ENCODE measurements at places on chromosomes 3 and 15. TPM values are rescaled to one million over a fixed set of nuclear protein-coding genes. Genes with fewer than 3 reads are reported as not detected.

Gene CCDC191
- total RNA-seq = 11.0 TPM

DNA sequence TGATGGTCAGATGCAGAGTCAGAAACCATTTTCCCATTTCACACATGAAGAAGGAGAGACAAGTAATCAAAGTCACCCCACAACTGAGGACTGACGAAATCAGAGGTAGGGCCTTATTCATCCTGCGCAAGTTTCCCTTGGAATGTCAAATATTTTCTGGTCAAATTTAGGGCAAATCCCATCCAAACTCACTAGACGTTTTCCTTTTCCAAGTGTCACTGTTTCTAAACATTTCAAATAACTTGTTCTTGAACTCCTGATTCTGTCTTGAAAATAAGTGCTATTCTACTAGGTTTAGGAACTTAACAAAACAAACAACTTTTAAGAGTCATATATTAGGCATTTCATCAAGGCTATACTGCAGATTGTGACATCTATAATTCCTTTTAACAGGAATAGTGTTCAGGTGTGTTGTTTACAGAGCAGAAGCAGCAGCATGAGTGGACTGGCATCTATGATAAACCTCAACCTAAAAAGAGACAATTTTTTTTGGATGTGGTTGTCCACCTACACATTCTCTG is 40.7 kb downstream of the SUMF1 start:
- peak; percentile 73 for DNase-seq

GRCh38 chr15:81813215-81813614 is 232.6 kb downstream of the MEX3B start:
- DNase-seq = no peak

DNA sequence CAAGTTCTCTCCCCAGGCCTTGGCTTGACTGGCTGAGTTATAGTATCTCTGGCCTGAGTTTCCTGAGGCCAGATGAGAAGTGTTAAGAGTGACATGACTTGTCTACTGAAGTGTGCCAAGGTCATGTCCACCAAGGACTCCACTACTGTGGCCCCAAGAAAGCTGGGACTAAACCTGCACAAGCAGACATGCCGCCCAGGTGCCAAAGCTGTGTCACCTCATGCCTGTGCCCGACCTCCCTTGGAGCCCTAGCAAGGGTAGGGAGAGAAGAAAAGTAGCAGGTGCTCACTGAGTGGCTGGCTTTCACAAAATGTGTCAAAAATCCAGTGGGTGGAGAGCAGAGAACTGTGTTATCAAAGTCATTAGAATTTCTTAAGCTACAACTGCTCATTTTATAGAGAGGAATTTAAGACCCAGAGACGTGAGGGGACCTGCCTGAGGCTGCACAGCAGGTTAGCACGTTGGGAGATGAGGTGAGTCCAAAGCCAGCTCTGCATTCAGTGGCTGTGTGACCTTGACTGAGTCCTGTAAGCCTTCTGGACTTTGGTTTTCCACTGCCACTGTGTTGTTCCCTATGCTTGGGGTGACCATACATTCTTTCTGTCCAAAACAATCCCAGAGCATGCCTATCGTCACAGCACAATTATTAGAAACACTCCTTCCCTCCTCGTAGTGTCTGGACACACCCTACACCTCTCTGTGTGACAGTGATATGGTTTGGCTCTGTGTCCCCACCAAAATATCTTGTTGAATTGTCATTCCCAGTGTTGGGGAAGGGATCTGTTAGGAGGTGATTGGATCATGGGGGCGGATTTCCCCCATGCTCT is 5.0 kb upstream of the LYSMD4 start:
- no peak for DNase-seq

DNA sequence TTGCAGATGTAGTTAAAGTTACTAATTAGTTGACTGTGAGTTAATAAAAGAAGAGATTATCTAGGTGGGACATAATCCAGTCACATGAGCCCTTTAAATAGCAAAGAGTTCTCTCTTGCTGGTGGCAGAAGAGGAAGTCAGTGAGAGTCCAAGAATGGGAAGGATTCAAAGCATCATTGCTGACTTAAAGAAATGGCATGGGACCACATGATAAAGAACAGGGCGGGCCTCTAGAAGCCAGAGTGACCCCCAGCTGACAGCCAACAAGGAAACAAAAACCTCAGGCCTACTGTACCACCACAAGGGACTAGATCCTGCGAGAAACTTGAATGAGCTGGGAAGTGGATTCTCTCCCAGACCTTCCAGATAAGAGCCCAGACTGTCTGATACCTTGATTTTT is 447.2 kb upstream of the CCDC54 start:
- DNase-seq = no peak

DNA sequence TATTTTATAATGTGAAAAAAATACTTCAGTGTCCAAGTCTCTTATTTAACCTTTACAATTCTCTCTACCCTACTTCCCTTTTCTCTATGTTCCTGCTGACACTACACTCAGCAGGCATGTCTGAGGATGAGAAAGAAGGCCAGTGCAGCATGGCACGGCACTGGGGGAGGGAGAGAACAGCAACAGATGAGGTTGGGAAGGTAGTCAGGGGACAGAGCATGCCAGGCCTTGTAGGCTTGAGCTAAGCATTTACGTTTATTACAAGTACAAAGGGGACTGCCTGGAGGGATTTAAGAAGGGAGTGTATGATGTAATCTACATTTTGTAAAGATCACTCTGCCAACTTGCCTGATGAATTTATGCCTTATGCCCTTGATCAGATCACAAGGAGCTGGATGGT is 117.3 kb upstream of the WNT5A start:
- no peak for DNase-seq

GRCh38 chr3:183818041-183818620 is 7.2 kb downstream of the MAP6D1 start:
- DNase-seq = no peak

GRCh38 chr15:65081270-65081669 is 4.7 kb downstream of the KBTBD13 start:
- no peak for DNase-seq

DNA sequence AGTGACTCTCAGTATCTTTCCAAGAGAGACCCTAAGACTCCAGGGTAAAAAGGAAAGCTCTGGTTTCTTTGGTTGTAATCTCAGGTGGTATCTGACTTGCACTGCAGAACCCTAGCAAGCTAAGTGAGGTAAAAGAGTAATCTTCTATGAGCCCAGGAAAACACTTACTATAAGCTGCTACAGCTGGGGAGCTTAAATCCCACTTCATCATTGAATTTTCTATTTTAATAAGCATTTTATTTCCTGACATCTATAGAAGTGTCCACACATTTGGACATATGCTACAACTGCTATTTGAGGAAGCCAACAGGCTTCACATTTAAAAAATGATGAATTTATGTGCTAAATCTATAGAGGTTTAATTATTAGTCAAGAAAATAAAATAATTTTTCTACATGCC is 73.1 kb upstream of the GUCA1C start:
- no peak for DNase-seq

DNA sequence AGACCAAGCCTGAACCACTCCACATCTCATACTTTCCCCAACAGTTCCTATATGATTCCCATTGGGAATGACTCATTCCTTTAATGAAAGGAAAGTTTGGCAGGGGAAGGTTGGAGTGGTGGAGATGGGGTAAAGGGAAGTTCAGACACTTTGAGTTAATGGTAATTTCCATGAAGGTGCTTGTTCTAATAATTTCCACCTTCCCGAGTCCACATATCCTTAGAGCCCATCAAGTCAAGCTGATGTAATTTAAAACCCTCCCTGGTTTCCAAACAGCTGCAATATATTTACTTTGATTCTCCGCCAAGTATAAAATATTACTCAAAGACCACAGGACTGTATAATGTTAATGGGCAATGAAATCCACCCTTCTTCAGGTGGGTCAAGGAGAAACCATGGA is 95.0 kb upstream of the GALNT15 start:
- DNase-seq = no peak

GRCh38 chr3:20108869-20109268 is 68.6 kb downstream of the KAT2B start:
- DNase-seq = peak; percentile 71

Gene KLHL6
- total RNA-seq = 0.04 TPM

Gene STRC
- 0.59 TPM for total RNA-seq

DNA sequence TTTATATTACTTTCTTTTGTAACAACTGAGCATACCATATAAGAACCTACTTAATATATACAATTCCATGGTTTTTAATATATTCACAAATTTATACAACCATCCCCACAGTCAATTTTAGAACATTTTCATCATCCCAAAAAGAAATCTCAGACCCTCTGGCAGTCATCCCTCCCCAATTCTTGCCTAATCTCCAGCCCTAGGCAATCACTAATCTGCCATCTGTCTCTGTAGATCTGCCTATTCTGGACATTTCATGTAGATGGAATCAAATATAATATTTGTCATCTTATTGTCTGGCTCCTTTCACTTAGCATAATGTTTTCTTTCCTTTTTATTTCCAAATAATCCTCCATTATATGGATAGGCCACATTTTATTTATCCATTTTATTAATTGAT is 92.5 kb downstream of the LARS2 start:
- DNase-seq = no peak

Data from PC-9 (cell line).